ENCODE measurements at places on chromosomes 5 and 9.

DNA sequence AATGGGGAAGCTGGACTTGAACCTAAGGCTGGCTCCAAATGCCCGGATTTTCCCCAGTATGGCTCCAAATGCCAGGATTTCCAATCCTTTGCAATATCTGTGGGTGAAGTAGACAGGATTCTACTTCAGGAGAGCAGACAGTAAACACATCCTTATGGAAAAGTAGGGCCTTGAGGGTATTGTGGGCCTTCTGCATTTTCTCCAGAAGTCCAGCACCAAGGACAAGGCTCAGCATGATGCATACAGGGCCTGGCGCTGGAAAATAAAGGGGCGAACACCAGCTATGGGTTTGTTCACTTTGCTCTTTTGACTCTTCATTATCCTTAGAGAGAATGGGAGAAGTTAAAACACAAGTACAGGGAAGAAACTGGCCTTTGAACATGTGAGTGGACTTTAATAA, 347.5 kb downstream of the SEMA5A start:
- no peak for DNase-seq

DNA sequence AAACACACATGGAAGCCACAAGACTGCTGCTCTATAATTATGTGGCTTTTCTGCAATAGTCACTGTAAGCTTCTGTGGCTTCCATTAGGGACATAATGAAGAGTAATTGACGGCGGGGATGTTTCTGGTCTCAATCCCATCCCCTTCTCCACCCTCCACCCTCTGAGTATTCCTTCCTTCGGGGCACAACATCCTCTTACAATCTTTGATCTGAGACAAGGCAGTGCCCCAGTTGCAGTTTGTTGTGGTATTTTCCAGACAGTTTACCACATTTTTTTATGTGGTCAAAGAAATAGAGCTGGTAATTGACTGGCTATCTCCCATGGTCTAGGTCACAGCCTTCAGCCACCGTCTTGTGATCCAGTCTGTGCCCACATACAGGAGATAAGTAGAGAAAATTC, 277.7 kb downstream of the NR2F1-AS1 start:
- DNase-seq, result no peak

DNA sequence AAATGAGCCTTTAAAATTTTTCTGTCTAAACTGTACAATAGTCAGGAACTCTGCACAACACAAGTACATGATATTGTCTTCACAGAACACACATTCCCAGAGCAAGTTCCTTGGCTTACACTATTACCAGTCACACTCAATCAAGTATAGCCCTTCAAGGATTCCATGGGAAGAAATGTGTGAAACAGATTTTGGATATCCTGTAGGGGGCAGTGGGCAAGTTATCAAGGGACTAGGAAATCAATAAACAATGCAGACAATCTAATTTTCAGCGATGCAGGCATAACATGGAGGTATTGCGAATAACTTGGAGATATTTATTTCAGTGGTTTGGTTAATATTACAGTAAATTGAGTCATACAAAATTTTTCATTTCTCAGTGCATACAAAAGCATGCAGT, 1171.5 kb upstream of the NUDT12 start:
- DNase-seq, result no peak

GRCh38 chr5:66824476-66824875, 228.3 kb downstream of the MAST4 start:
- no peak for DNase-seq

- no peak for DNase-seq
Observed at GRCh38 chr5:95449460-95449859, 58.3 kb downstream of the FAM81B start.

GRCh38 chr5:9380109-9380508, 165.8 kb downstream of the SEMA5A start:
- DNase-seq, result no peak

GRCh38 chr5:122743261-122743660, 31.6 kb upstream of the SNX2 start:
- DNase-seq, result no peak

- DNase-seq, result no peak
Observed at GRCh38 chr5:133658327-133658726, 46.0 kb upstream of the FSTL4 start.

- no peak for DNase-seq
Observed at GRCh38 chr5:111929867-111930266, 172.9 kb upstream of the NREP start.

- no peak for DNase-seq
Observed at GRCh38 chr9:110028676-110029075, 179.3 kb downstream of the C9orf152 start.

- DNase-seq, result no peak
Observed at GRCh38 chr5:45060724-45061123, 252.0 kb downstream of the MRPS30 start.

DNA sequence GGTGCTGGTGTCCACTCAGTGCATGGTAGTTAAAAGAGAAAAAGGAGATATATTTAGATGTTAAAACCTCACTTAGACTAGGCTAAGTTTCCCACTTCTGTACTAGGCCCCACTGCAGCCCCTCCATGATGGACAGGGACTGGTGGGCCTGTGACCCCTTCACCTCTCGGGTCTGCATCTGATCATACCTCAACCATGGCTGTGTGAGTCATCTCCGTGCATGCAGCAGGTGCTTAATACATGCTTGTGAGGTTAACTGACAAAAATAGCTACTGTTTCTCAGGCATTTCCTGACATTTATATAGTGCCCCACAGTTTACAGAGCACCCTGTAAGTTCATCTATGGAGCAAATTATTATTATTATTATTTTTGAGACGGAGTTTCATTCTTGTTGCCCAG, 8.4 kb upstream of the URM1 start:
- no peak for DNase-seq

GRCh38 chr9:97802276-97802675, 50.8 kb upstream of the FOXE1 start:
- DNase-seq, result no peak

DNA sequence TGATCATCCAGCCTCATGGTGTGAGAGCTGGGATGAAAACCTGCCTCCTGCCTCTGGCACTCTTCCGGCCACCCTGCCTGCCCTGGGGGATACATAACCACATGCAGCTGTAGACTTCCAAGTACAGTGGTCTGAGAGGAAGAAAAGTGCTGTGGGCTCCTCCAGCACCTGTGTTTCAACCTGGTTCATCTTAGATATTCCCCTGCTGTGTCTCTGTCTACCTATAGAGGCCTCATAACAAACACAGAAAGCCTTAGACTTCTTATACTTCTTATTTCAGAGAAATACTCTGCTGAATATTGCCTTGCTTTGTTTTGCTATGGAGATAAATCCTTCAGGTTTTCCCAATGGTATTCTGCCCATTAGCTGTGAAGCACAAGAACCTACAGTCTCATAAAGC, 19.6 kb upstream of the TNFAIP8 start:
- DNase-seq, result no peak

DNA sequence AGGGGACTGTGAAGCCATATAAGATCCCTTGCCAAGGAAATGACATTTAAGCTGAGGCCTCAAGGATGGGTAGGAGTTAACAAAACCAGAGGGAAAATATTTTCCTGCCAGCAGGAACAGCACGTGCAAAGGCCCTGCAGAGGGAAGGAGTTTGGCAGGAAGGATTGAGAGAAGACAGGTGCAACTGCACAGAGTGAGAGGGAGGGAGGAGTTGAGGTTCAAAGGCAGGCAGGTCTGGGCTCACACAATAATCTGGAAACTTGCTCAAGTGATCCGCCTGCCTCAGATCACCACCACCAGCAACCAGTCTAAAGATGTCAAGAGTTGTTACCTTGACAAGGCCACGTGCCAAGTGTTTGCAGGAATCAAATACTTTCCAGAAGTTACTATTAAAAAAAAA, 31.1 kb upstream of the PWWP2A start:
- no peak for DNase-seq

GRCh38 chr5:50365426-50366251, 75.4 kb downstream of the EMB start:
- DNase-seq, result no peak

DNA sequence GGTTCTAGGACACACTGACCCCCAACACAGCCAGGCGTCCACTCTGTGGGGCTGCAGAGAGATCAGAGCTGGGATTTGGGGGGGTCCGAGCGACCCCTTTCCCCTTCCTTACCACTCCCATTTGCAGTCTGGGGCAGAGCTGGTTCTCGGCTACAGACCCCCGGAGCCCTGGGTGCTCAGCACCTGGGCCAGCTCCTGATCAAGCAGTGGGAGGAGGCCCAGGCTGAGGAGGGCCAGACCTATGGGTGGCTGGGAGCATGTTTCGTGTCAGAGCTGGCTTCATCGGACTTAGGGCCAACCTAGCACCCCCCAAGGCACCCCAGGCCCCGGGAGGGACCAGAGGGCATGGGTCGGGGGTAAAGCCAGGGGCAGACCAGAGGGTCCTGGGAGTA, 7.6 kb downstream of the GRIN1 start:
- DNase-seq, result no peak

- DNase-seq, result no peak
Observed at GRCh38 chr5:124832510-124832909, 86.1 kb upstream of the ZNF608 start.

DNA sequence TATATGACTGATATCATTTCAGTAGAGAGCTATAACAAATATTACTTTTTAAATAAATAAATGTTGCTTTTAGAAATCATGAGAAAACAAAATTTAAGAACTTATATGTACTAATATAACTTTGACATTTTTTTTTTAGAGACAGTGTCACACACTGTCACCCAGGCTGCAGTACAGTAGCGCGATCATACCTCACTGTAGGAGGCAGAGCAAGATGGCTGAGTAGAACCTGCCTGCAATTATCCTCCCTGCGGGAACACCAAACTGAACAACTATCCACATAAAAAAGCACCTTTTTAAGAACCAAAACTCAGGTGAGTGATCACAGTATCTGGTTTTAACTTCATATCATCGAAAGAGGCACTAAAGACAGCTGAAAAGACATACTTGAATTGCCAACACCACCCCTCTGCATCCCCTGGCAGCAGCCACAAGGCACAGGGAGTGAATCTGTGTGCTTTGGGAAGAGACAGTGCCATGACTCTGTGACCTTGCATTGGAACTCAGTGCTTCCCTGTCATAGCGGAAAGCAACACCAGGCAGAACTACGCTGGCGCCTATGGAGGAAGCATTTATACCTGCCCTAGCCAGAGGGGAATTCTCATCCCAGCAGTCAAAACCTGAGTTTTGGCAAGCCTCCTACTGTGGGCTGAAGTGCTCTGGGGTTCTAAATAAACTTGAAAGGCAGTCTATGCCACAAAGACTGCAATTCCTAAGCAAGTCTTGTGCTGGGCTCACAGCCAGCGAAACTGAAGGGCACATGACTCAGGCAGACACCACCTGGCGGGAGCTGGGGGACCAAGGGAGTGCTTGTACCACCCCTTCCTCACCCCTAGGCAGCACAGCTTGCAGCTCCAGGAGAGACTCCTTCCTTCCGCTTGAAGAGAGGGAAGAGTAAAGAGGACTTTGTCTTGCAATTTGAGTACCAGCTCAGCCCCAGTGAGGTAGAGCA, 142.7 kb downstream of the FBXL17 start:
- no peak for DNase-seq

DNA sequence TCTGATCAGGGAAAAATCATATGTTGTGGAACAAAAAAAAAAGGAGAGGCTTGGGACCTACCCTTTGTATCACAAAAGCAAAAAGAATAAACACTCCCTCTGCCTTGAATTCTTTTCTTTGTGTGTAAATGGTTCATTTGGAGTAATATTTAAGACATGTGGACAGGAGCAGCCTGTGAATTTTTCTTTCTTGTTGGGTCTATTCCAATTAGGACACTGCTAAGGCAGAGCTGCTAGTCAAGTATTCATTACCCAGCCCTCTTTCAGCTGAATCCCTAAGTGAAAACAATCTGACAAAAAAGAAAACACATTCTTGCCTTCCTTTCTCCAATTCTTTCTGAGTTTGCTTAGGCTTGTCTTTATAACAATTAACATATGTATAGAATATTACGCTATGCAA, 330.0 kb downstream of the EBF1 start:
- no peak for DNase-seq

DNA sequence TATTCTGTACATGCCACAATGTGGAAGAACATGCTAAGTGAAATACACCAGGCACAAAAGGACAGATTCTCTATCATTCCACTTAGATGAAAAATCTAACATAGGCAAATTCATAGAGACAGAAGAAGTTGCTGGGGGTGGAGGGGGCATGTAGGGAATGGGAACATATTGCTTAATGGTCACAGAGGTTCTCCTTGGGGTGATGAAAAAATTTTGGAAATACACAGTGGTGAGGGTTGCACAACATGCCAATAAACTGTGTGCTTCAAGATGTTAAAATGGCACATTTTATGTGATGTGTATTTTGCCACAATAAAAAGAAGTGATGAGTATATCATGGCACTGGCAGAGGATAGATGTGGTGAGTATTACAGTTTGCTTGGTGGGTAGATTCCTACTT, 111.9 kb downstream of the SUSD1 start:
- DNase-seq, result no peak

- DNase-seq, result no peak
Observed at GRCh38 chr9:105496826-105497225, 49.0 kb downstream of the FSD1L start.

- DNase-seq, result no peak
Observed at GRCh38 chr5:175489693-175490443, 11.5 kb downstream of the SFXN1 start.

DNA sequence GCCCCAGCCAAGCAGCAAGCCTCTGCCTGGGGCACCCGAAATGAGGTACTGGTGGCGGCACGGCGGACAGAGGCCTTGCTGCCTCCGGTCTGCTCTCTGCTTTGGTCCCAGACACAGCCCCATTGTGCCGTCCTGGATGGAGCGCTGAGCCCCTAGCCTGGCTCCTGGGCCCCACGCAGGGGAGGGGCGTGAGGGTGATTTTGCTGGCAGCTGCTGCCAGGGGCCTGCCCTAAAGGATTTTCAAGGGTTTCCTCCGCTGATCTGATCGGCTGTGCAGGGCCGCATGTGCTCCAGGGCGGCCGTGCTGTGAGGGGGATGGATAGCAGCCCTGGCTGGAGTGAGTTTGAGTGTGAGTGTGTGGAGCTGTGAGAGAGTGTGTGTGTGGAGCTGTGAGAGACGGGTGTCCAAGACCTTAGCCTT, 1.3 kb downstream of the GPSM1 start:
- DNase-seq, result no peak

- no peak for DNase-seq
Observed at GRCh38 chr5:76278261-76278789, 124.8 kb upstream of the IQGAP2 start.

DNA sequence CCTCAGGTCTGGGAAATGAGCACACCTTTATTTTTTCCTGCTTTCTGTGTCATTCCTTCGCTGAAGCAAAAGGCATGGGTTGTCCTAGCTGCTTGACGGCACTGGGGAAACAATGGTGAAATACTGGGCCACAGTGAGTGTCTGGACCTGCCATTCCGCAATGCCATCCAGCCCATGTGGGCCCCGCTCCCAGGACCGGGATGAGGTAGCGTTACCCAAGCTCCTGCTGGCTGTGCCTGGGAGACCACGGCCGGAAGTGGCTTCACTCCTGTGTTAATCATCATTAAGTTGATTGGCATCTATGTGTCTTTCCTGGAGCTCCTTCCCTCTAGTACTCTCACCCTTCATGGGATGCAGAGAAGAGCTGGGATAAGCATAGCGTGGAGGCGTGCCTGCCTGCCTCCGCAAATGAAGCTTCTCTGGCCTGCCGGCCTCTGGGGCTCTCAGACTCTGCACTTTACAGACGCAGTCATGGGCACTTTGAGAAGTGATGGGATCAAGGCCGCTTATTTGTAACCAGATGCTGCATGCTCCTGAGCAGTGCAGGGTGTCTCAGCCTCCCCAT, 16.5 kb upstream of the SMIM32 start:
- no peak for DNase-seq

GRCh38 chr9:6681957-6682501, 36.5 kb upstream of the GLDC start:
- DNase-seq, result no peak
